Type B pancreatic cell (in vitro differentiated cells): ENCODE measurements at places on chromosomes 4 and X.

- DNase-seq, result no peak
Measured at GRCh38 chr4:87644286-87644685, 5.8 kb upstream of the DMP1 start.

- no peak for DNase-seq
Measured at GRCh38 chr4:180664766-180665368, 1578.3 kb upstream of the TENM3 start.

GRCh38 chrX:149121206-149121920 is 383.7 kb downstream of the IDS start:
- DNase-seq, result no peak

GRCh38 chr4:61783050-61783449 is 582.9 kb downstream of the ADGRL3 start:
- DNase-seq, result no peak

- no peak for DNase-seq
Measured at GRCh38 chr4:107725281-107725859, 5.3 kb upstream of the PAPSS1 start.

GRCh38 chrX:17154001-17154400 is 207.5 kb downstream of the REPS2 start:
- no peak for DNase-seq

- no peak for DNase-seq
Measured at GRCh38 chrX:46577221-46578005, 3.8 kb downstream of the CHST7 start.

GRCh38 chr4:83062739-83063138 is 27.8 kb downstream of the COPS4 start:
- no peak for DNase-seq

DNA sequence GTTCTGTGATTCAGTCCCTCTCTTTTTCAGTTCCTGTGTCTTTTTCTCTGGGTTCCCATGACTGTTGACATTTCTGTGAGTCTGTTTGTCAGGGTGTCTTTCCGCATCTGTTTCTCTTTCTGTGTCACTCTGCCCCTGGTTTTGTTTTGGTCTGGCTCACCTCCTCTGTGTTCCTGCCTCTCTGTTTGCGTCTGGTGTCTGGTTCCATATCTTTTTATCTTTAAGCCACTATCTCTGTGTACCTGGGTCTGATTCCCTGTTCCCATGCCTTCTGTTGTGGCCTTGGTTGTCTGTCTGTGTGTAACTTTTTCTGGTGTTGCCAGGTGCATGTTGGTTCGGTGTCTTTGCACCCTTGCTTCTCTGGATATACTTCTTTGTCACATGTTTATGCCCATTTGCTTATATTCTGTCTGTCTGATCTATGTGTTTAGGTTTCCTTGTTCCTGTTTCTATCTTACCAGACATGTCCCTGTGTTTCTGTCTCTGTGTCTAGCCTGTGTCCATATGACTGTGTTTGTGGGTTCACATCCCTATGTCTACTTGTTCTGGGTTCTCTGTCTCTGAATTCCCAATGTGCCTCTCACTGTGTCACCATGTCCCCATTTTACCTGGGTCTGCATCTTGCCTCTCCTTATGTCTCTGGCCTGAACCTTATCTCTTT is 50.2 kb downstream of the ITIH6 start:
- no peak for DNase-seq

DNA sequence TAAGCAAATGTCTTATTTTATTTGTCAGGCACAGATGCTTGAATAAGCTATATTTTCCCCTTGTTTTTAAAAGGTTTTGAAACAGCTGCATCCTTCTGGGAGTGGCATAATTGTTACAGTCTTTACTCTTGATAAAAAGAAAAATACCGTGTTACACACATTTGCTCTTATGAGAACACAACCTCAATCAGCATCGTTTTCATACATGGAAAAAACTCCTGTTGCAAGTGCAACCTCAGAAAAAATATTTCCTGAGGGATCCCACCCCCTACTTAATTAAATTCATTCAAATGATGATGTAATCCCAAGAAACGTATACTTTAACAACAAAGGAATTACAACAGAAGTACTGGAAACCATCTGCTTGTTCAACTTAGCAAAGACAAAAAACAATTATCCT is 58.6 kb downstream of the SMAD1 start:
- no peak for DNase-seq

- no peak for DNase-seq
Measured at GRCh38 chr4:28226962-28227361, 1366.3 kb downstream of the STIM2 start.
